CD14-positive monocyte (primary cell): ENCODE measurements at places on chromosomes 5 and 9.
A peak's percentile ranks its signal among the peaks of the same experiment; 100 is the strongest.

DNA sequence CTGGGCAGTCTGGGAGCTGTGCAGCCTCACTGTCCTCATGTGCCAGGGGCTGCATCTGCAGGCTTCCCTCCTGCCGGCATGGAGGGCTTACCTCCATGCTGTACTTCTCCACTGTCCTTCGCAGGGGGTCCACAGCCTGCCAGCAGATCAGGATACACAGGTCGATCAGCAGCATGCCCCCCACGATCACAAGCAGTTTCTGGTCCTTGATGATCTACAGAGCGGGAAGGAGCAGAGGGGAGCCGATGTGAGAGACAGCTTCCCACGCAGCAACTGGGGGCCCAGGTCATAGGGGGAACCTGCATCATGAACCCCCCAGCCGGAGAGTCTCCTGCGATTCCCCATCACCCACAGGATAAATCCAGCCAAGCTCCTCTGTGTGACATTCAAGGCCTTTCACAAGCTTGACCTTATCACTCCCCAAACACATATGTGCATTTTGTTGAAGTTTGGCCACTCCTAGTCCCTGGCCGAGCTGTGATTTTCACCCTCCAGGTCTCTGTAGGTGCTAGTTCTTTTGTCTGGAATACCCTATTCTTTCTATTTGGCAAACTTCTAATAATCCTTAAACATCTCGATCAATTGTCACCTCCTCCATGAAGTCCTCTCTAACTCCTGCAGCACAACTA, 107.3 kb upstream of the TBC1D2 start:
- DNase-seq, result no peak
- no peak overlapping the region for H3K27ac ChIP-seq
- H3K36me3 ChIP-seq, result no peaks in the 10 kb centered on the region
- H3K4me1 ChIP-seq, result no peaks in the 10 kb centered on the region
- H3K27me3 ChIP-seq, result no peaks in the 10 kb centered on the region

GRCh38 chr5:142342128-142342981, 17.5 kb upstream of the SPRY4 start:
- H3K27ac ChIP-seq, result no peak overlapping the region
- H3K27me3 ChIP-seq, result peaks cover 17% of the 10 kb centered on the region
- no peaks in the 10 kb centered on the region for H3K4me1 ChIP-seq
- H3K36me3 ChIP-seq, result no peaks in the 10 kb centered on the region

DNA sequence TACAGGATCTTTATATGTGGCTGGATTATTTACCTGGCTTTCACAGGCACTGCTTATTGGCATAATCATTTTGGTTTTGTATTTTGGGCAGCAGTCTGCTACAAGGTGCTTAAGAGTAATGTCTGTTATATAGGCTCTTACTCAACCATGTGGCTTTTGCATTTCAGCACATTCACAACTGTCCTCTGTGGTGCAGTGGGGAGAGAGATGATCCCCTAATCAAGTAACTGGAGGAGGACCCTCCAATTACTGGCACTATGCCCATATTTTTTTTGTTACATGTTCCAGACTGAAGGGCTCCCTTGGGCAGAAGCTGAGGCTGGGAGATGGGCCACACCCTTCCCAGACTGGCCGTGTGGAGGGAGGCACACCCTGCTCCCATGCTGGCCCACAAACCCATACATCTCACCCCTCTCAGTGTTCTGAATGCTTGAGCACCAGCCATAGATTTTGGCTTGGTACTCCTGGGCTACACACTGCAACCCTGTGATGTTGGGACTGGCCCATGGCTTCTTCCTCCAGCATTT, 173.5 kb downstream of the FAM174A start:
- DNase-seq, result no peak
- no peak overlapping the region for H3K27ac ChIP-seq
- no peak overlapping the region for H3K4me3 ChIP-seq
- peaks cover 8% of the 10 kb centered on the region for H3K4me1 ChIP-seq
- no peaks in the 10 kb centered on the region for H3K27me3 ChIP-seq

DNA sequence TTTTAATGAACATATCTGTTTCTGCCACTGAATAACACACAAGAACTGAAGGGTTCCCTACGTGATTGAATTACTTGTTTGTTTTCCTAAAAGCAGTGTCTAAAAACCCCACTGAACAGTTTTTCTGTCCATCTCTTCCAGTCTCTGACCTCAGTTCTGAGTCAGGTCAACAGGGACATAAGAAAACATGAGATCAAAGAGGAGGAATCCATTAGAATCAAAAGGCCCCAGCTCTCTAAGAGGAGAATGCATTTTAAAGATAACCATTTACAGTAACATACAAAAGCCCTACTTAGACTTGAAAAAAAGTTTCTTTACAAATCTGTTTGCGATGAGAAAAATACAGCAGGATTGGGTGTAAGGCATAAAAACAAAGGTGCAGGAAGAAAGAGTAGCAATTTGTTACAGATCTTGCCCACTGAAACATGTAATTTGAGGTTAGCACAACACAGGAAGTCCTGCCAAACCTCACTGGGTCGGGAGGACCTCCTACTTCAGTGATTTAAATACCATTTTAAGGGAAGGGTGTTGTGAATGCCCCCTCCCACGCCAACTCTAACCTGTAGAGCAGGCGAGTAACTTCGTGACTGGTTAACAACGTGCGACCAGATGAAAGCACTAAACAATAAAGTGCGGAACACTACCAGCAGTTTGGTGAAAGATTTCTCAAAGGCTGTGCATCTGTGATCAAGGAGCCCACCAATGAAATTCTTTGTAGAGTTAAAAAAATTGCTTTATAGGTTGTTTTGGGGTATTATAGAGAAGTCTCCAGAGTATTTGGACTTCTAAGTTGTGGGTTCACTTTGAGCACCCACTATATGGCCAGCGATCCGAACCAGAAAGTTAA, 1.3 kb downstream of the QSOX2 start:
- DNase-seq, result no peak
- H3K4me3 ChIP-seq, result peak overlapping the region; percentile 82
- H3K27ac ChIP-seq, result no peak overlapping the region
- no peaks in the 10 kb centered on the region for H3K27me3 ChIP-seq
- peaks cover 35% of the 10 kb centered on the region for H3K4me1 ChIP-seq

GRCh38 chr5:176612855-176613254, 2.9 kb upstream of the GPRIN1 start:
- peaks cover 17% of the 10 kb centered on the region for H3K27me3 ChIP-seq
- H3K27ac ChIP-seq, result no peak overlapping the region
- no peak for DNase-seq

- H3K27ac ChIP-seq, result no peak overlapping the region
- peaks cover 3% of the 10 kb centered on the region for H3K4me1 ChIP-seq
- no peak for DNase-seq
- no peaks in the 10 kb centered on the region for H3K27me3 ChIP-seq
- H3K36me3 ChIP-seq, result no peaks in the 10 kb centered on the region
Measured at GRCh38 chr9:133998915-133999595, 6.9 kb upstream of the VAV2 start.

GRCh38 chr5:18314192-18314778, 680.0 kb downstream of the TAF11L14 start:
- H3K27ac ChIP-seq, result no peak overlapping the region
- H3K27me3 ChIP-seq, result no peaks in the 10 kb centered on the region
- peak; percentile 26 for DNase-seq
- H3K36me3 ChIP-seq, result no peaks in the 10 kb centered on the region
- H3K4me1 ChIP-seq, result peaks cover 15% of the 10 kb centered on the region
- H3K4me3 ChIP-seq, result no peak overlapping the region

DNA sequence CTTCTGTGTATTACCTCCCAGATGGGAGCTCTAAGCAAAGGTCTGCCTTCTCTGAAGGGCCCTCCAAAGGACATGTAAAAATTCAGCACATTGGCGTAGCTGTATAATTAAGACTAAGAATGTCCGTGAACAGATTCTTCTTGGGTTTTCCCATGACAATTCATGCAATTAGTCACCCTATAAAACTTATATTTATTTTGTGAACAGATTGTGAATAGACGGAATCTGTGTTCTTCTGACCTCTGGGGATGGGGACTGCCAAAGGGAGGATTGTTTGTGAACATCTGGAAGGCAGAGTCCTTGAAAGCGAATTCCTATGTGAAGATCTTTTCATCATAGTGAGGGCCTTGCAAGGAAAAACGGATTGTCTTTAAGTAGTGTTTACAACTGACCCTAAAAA, 111.3 kb downstream of the EGFLAM start:
- H3K4me3 ChIP-seq, result no peak overlapping the region
- no peaks in the 10 kb centered on the region for H3K36me3 ChIP-seq
- H3K27ac ChIP-seq, result no peak overlapping the region

DNA sequence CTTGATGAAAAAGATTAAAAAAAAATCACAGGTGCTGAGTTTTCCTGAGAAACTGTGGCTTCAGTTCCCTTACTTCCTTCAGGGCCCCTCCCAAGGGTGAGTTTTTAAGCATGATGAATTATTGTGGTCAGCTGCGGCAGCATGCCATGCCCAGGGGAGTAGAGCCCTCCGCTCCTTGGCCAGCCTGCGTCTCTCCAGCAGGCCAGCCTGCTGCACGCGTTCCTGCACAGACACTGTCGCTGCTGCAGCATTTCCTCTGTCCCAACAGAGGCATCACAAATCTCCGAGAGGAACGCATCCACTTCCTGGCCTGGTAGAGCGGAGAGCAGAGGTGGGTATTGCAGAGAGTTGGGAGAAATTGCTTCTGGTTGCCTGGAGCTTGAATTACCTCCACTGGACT, 26.1 kb upstream of the GLRA1 start:
- H3K4me1 ChIP-seq, result no peaks in the 10 kb centered on the region
- H3K4me3 ChIP-seq, result no peak overlapping the region
- DNase-seq, result no peak
- no peaks in the 10 kb centered on the region for H3K27me3 ChIP-seq
- H3K36me3 ChIP-seq, result no peaks in the 10 kb centered on the region

- H3K4me1 ChIP-seq, result no peaks in the 10 kb centered on the region
- no peaks in the 10 kb centered on the region for H3K27me3 ChIP-seq
- H3K27ac ChIP-seq, result no peak overlapping the region
Measured at GRCh38 chr9:97954550-97954989, 16.6 kb upstream of the HEMGN start.

- H3K4me1 ChIP-seq, result peaks cover 25% of the 10 kb centered on the region
- peak overlapping the region; percentile 52 for H3K27ac ChIP-seq
- DNase-seq, result peak; percentile 24
- H3K4me3 ChIP-seq, result peak overlapping the region; percentile 57
- no peaks in the 10 kb centered on the region for H3K36me3 ChIP-seq
Measured at GRCh38 chr9:2229109-2229721, 214.1 kb downstream of the SMARCA2 start.

- H3K27ac ChIP-seq, result peak overlapping the region; percentile 61
- no peaks in the 10 kb centered on the region for H3K27me3 ChIP-seq
- peaks cover 20% of the 10 kb centered on the region for H3K36me3 ChIP-seq
Measured at GRCh38 chr5:39207345-39208045, 11.9 kb downstream of the FYB1 start.

GRCh38 chr5:172150514-172151425, 37.3 kb downstream of the STK10 start:
- peak; percentile 96 for DNase-seq
- peak overlapping the region; percentile 51 for H3K4me3 ChIP-seq
- peaks cover 70% of the 10 kb centered on the region for H3K4me1 ChIP-seq
- peak overlapping the region; percentile 85 for H3K27ac ChIP-seq
